Right cardiac atrium (tissue), 5 donors: ENCODE measurements at places on chromosomes 7 and 10.

- DNase-seq = no peak
Observed at GRCh38 chr7:116888895-116889294, 26.5 kb downstream of the CAPZA2 start.

GRCh38 chr7:158431941-158432347 is 155.7 kb downstream of the PTPRN2 start:
- DNase-seq = peak; percentile 77

- no peak for DNase-seq
Observed at GRCh38 chr7:40474790-40475680, 340.2 kb downstream of the SUGCT start.

GRCh38 chr7:42311195-42311594 is 74.2 kb upstream of the GLI3 start:
- DNase-seq = no peak

DNA sequence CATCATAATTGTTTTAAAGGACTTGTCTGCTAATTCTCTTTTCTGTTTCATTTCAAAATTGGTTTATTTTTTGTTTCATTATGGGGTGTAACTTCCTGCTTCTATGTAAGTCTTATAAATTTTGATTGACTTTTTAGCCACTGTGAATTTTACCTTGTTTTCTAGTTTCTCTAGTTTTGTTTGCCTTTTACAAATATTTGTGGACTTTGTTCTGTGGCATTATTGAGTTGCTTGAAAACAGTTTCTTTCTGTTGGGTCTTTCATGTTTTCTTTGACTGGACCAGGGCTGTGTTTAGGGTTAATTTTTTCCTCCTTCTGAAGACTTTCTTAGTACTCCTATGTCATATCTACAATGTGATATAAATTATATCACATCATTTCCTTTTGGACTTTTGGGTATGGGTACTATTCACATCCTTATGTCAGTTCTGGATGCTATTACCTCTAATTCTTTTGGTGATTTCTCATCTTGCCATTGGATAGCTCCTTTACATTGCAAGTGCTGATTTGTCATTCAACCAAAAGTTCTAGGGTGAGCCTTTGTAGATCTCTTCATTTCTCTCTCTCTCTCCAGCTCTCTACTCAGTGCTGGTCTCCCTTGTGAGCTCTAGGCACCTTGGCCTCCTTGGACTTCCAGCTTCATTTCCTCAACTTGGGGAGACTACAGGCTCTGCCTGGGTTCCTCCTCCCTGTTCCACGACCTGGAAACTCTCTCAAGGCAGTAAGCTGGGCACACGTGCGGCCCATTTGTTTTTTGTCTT is 36.9 kb downstream of the MLLT10 start:
- DNase-seq = no peak

DNA sequence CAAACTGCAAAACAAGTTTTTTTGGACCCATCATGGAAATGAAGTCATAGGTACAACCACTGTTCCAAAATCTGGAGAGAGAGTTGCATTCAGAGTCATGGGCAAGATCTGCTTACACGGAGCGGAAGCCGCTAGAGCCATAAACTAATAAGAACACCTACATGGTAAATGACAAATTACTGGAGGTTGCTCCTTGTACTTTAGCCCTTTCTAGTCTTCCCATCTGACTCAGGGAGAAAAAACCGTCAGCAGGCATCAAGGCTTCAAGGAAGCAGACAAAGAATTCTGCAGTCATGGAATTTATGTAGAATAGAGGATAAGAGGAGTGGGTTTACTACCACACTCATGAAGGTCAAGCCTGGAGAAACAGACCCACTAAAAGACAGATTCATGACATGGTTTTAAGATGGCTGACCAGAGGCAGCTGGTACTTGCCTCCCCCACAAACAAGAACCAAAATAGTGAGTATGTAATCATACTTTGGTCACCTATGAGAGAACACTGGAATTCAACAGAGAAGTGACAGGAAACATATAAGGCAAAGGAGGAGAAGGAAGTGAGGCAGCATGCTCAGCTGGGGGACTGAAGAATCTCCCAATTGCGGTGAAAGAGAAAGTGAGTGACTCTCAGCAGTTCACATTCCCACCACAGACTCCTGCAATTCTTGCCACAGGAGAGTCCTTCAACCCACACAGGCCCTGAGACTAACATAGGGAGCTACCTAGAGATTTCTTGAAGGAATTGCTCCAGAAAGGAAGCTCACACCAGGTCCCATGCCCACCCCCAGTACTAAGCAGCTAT is 42.4 kb upstream of the ASAH2 start:
- DNase-seq = no peak

GRCh38 chr7:76241141-76241540 is 39.4 kb downstream of the SRRM3 start:
- no peak for DNase-seq

DNA sequence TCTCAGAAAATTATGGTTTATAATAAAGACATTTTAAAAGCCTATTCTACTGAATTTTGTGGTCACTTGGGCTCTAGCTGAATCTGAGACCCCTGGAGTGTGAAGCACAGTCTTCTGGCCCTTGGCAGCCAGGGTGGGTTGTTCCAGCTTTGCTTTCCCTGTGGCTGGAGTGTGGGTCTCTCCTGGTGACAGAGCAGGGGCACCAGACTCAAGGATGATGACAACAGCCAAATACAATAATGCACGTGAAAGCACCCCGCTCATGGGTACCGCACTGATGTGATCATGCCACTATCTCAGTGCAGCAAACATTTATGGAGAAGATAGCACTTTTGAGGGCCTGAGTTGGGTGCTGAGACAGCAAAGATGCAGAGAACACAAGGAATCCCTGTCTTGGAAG is 134.8 kb upstream of the ADAM12 start:
- no peak for DNase-seq

DNA sequence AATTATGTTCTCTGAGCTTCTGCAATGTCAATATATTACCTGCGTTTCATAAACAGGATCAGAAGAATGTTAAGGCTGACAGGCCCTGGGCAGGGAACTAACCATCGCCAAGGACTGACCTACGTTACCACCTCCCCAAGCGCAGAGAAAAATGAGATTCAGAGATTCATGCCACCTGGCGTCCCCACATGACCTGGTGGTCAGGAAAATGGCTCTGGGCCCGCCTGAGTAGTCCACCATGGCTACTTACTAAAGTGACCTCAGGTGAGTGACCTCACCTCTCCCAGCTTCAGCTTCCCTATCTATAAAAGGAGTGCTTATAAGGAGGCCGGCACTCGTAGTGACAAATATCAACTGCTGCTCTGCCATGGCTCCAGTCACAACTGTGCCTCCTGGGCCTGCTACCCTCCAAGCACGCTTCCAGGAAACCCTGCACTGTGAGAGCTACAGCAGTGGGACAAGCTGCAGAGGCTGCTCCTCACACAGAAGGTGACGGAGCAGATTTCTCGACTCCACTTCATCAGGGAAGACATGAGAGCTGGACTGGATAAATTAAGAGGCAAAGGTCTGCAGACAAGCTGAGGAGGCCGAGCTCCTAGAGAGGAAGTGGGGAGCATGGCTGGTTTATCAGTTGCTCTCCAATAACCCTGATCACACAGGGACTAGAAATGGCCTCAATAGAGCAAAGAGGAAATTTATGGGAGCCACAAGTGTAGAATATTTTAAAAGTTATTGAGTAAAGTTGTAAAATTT is 103.0 kb downstream of the RNF216 start:
- DNase-seq = no peak

DNA sequence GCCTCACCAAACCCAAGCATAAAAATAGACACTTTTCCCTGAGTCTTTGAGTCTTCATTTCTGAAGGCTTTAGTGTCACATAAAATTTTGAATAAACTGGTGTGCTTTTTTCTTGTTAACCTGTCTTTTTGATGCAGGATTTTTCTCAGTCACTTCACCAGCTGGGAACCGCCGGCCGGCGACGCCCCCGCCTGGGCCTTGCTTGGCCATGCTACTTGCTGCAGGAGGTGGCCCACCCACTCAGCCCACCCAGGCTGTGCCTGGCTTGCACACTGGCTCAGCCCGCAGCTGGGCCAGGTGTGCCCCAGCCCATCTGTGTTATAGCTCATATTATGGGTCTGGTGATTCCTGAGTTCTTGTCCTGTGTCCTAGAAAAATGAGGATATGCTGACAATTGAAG is 247.4 kb upstream of the CACNA2D1 start:
- DNase-seq = no peak

DNA sequence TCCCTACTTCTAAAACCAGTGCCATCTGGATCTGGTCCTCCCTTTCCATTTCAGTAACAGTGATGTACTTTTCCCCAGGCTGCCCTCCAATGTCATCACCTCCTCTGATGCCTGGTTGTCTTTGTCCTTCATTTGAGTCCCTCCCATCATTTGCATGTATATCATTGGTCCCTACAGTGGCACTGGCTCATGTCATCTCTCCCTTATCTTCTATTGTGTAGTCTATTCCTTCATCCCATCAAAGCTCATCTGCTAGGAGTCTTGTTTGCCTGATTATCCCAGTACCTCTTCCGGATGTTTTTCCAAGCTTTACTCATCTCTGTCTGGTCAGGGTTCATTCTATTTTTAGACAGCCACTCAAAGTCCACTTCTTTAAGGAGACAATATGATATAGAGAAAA is 292.9 kb upstream of the BMPER start:
- no peak for DNase-seq

DNA sequence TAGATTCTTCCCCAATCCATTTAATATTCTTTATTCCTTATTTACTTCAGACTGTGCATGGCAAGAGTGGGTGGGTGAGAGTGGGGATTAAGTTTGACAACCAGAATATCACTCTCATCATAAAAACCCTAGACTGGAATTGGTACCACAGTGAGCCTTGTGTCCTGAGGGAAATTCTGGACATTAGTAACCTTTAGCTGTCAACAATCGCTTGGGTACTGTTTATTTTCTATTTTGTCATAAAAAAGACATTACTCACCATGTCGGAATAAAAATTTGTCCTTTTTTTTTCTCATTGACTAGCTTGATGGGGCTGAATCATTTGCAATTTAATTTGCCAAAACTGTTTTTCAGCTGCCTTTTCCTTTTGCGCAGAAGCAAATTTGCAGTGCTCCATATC is 176.1 kb upstream of the SEMA3C start:
- no peak for DNase-seq

GRCh38 chr10:24307696-24308485 is 99.0 kb downstream of the KIAA1217 start:
- peak; percentile 25 for DNase-seq

- no peak for DNase-seq
Observed at GRCh38 chr10:104406715-104407650, 53.4 kb downstream of the CFAP58 start.

- peak; percentile 59 for DNase-seq
Observed at GRCh38 chr7:56447864-56448693, 331.9 kb upstream of the NUPR2 start.

DNA sequence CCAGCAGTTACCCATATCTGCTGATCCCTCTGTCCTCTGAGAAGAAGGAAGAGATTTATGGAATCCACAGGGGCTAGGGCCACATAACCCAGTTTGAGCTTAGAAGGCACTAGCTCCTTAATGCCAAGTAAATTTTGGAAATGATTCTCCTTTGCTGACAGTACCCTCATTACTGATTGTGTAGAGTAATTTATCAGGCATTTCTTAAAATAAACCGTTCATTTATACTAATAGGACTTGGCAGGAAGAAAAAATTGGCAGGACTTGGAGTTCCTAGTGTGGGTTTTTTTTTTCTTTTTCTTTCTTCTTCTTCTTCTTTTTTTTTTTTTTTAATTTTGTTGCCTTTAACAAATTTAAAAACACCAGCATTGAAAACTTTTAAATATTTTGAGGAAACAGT is 645.7 kb downstream of the SUGCT start:
- DNase-seq = no peak

DNA sequence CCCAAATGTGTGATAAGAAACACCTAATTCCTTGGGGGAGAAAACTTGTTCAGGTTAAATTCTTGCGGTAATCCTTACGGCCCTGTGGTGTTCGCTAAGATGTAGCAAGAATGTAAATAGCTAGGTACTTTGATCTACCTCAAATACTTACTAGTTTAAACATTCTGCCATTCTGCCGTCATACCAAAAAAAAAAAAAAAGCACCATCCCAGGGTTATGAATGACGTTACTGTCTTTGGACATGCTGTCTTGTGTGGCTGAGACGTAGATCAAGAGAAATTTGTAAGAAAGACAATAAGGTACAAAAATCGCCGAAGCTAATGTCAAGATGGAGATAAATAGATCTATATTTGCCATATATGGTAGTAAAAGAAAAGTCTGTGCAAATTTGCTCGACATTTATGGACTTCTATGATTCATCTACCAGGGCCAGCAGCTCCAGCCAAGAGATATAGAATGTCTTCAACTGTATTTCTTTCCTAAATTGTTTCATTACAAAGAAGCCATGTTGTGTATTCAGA is 195.6 kb downstream of the CUX1 start:
- DNase-seq = no peak

DNA sequence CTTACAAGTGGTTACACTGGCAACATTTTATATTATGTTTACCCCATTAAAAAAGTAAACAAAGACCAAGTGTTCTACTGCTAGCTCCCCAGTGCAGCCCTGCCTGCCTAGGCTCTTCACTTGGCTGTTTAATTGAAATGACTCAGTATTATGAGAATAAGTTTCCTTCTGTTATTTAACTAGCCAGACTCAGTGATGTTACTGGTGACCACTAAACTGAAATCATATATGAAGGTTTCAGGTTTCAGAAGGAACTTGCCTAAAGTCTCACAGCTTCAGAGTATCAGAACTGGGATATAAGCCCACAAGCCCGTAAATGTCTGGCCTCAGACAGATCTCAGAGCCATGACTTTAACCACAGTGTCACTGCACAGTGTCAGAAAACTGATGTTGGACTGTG is 66.8 kb upstream of the EXOC4 start:
- DNase-seq = no peak

DNA sequence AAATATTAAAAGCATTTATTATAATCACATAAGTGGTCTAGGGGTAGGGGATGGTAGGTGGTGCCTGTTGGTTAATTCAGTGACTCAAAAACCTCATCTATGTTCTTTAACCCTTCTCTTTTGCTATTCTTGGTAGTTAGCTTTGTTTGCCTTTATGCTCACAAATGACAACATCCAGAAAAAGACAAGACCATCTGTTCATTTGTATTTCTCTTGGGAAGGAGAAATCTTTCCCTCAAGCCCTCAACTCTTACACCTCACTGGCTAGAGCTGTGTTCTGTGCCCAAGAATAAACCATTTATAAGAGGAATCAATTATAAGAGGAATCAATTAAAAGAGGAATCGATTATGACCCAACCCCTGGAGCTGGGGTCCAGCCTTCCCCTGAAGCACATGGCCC is 10.8 kb upstream of the IFRD1 start:
- DNase-seq = no peak
